Stimulated activated naive CD8-positive, alpha-beta T cell treated with anti-CD3 and anti-CD28 coated beads, Interleukin-15, Interleukin-2, amounts not matched to agents 100 U/mL and 50 U/mL, for 24 hours (primary cell): ENCODE measurements at places on chromosomes 7 and 10.

GRCh38 chr10:100730725-100731406 is 14.5 kb upstream of the PAX2 start:
- DNase-seq, result peak; percentile 59

DNA sequence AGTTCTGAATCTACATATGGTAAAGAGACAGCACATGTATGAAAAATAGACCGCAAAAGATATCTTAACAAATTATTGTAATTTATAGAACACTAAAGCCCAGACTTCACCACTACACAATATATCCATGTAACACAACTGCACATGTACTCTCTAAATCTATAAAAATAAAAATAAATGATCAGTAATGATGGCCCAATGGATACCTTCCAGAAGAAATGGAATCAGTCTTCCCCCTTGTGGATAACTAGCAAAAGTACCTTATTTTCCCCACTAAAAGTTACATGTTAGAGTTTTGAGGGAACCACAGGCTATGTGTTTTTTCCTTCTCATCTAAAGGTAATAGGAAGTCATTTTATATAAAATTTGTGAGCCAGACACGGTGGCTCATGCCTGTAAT is 25.7 kb downstream of the C7orf25 start:
- DNase-seq, result no peak

GRCh38 chr7:95863-96260 is 96.5 kb upstream of the FAM20C start:
- no peak for DNase-seq

- DNase-seq, result no peak
Measured at GRCh38 chr7:118473271-118473670, 248.8 kb downstream of the ANKRD7 start.

DNA sequence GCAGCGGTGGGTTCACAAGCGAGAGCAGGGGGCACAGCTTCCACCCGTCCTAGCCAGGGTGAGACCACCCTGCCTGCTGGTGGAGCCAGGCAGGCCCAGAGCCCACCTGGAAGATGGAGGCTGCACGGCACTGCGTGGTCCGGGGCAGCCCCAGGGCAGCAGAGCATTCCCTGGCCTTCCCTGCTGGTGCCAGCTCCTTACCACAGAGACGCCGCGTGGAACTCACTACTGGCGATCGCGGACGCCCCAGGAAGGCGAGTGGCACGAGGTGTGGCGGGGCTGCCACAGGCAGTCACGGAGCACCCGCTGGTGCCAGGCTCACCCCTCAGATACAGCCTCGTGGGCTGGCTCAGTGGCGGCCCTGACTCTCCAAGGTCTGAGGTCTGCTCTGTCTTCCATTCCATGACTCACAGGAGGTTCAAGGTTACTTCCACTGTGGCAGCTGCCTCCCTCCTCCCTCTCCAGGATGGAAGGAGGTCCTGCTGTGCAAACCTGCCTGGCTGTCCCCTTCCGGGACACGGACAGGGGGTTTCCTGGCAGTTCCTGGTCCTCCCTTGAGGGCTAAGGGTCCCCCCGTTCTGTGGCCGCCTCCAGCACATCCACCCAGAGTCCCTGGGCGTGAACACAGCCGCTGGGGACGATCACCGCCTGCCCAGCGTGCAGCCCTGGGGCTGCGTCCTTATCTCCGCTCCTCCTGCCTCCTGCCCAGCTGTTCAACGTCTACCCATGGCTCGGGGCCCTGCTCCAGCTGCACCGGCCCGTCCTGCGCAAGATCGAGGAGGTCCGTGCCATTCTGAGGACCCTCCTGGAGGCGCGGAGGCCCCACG is 3.1 kb downstream of the CYP2W1 start:
- DNase-seq, result no peak

GRCh38 chr7:94335586-94335985 is 59.1 kb upstream of the COL1A2 start:
- no peak for DNase-seq

DNA sequence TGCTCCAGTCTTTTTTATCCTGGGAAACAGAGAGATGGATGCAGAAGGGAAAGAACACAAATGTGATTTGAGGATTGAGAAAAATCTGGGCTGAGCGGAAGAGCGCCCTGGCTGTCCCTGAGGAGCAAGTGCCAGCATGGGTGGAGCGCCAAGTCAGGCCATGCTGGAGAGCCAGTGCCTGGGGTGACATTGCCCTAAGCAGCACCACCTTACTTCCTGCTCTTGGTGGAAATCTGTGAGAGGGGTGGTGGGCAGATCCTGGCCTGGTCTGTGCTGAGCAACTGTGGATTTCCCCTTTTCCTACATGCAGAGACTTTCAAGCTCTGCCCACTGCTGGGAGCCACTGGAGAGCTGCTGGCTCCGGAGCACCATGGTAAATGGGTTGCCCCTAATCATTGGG is 36.9 kb downstream of the DDIT4 start:
- no peak for DNase-seq

DNA sequence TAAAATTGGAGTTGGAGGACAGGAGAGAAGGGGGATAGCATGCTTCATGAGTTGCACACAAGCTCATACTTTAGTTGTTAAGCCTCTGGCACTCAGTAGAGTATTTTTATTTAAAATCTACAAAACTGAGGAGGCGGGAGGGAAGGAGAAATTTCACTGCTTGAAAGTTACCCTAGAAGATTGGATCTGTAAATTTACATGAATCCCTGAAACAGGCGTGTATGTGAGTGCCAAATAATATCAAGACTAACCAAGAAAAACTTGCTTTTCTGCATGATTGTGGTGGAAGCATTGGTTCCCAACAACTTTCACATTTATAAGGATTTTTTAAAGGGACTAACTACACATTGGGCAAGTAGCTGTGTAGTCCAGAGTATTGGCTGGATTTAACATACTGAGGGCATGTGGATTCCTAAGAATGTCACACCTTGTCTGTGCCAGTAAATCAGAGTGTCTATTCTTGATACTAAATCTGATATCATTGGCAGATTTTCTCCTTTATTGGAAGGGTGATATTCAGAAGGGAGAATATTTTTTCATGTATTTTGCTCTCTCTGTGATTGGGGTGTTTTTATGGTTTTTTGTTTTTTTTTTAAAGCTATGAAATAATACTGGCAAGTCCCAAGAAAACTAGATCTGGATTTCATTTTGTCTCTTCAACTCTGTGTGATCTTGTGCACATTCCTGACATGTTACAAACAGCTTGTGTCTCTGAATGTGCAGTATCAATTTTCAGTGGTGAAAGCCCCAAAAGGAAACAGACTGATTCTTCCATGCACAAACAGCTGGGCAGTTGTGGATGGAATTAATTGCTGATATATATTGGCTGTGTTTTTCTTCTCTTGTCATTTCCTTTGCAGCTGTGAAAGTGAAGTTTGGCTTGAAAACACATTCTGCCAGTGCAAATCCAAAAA is 67.2 kb downstream of the ADD3 start:
- no peak for DNase-seq

- no peak for DNase-seq
Measured at GRCh38 chr7:96167424-96167823, 154.5 kb downstream of the SLC25A13 start.

DNA sequence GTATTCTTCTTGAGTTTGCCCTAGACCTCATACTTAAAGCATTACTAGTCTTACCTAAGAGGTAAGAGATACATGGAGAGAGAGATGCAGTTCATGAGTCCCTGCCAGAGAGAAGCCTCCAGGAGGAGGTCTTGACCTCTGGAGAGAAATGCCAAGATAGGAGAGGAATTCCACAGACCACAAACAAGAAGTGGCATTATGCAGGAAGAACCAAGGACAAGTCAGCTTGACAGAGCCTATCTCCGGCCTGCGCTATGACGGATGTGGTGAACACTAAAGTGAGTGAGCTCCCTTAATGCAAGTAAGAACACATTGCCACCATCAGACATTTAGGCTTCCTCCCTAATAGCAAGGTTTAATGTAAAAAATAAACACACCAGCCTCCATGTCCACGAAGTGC is 27.9 kb upstream of the COL1A2 start:
- no peak for DNase-seq

GRCh38 chr7:35647171-35647574 is 47.8 kb downstream of the HERPUD2 start:
- no peak for DNase-seq

- DNase-seq, result peak; percentile 9
Measured at GRCh38 chr10:19816411-19817230, at the start of gene PLXDC2. PLXDC2 (plus strand) TSS chr10:19816432.

- DNase-seq, result no peak
Measured at GRCh38 chr10:60028081-60028480, 121.7 kb upstream of the CCDC6 start.

DNA sequence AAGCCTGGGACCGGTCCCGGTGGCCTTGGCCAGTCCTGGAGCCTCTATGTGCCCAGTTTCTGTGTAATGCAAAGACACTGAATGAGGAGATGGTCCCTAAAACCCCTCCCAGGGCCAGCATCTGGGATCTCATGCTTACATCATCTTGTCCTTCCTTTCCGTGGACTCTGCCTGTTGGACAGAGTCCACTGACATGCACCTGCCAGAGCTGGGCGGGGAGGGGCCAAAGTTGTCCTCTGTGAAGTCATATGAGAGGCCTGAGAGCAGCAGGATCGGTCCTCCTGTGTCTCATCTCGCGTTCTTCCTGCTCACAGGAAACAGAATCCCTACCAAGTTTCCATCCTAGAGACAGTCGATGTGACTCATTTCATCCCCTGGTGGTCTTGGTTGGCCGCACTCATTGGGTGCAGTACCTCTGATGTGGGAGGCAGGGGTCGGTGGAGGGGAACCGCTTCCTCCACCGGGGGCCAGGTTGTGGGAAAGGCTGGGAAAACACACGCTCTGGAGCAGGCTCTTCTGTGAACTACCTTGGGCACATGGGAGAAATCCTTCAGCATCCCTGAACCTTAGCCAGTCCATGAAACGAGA is 389.6 kb upstream of the PODXL start:
- no peak for DNase-seq

GRCh38 chr7:43904533-43905208 is 1.7 kb downstream of the URGCP start:
- no peak for DNase-seq

- no peak for DNase-seq
Measured at GRCh38 chr10:27912231-27912630, 86.6 kb downstream of the ODAD2 start.

DNA sequence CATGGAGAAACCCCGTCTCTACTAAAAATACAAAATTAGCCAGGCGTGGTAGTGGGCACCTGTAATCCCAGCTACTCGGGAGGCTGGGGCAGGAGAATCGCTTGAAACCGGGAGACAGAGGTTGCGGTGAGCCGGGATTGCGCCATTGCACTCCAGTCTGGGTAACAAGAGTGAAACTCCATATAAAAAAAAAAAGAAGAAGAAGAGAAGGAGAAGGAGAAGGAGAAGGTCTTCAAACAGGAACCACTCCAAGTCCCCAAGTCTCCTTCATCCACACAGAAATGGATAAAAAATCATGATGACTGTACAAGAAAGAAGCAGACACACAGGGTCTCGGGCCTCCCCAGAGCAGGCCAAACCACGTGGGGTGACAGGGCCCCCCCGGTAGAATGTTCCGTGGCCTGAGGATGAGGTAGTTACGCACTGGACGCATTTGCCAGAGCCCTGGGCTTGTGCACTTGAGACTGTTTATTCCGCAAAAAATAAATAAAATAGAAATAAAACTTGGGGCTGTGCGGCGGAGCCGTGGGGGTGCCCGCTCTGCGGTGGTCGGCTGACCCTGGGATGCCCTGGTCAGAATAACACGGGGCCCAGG is 15.8 kb downstream of the VENTX start:
- no peak for DNase-seq

DNA sequence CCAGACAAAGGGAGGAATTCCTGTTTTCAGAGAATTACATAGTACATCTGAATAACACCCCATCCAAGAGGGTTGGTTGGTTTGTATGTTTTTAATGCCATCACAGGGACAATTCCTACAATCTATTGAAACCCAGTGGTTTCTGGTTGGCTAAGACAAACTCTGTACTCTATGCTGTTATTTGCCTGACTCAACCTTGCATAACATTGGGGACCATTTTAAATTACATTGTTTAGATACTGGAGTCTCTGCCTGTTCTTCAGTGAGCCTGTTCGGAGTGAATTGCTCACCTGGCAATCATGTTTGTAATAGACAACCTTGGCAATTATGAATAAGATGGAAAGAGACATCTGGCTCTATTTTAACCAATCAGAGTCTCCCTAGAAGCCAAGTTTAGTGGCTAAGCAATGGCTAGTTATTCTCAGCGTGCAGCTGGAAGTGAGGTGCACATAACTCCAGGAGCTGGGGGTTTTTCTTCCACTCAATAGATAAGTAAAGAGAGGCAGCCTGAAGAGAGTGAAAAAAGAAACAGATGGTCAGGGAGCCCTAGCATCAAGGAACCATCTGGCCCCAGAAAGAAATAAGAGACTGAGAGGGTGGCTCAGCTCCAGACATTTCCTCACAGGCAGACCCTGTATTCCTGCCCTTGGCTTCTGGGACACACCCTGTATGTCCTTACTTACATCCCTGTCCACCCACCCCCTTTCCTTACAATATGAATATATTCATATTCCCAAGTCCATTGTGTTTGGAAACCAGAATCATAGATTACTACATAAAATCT is 21.2 kb upstream of the SLC35G1 start:
- DNase-seq, result no peak

DNA sequence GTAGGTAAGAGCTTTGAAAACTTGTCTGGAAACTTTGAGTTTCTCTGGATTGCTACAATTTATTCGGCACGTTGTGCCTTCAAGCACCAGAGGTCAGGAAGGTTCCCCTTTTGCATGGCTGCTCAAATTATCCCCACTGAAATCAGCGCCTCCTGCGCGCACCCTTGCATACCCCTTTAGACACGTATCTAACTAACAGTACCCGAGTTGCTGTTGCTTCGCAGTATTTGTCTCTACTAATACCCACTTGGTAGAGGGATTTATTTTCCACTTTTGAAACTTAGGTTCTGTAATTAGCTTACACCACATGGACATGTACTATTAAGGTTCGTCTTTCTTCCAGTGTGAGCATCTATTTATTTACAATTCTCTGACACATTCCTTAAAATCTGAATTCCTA is 1.6 kb downstream of the MEOX2 start:
- DNase-seq, result no peak

GRCh38 chr10:70323138-70323696 is 39.4 kb upstream of the NPFFR1 start:
- DNase-seq, result peak; percentile 14

GRCh38 chr7:39845006-39845405 is 105.0 kb upstream of the CDK13 start:
- no peak for DNase-seq

DNA sequence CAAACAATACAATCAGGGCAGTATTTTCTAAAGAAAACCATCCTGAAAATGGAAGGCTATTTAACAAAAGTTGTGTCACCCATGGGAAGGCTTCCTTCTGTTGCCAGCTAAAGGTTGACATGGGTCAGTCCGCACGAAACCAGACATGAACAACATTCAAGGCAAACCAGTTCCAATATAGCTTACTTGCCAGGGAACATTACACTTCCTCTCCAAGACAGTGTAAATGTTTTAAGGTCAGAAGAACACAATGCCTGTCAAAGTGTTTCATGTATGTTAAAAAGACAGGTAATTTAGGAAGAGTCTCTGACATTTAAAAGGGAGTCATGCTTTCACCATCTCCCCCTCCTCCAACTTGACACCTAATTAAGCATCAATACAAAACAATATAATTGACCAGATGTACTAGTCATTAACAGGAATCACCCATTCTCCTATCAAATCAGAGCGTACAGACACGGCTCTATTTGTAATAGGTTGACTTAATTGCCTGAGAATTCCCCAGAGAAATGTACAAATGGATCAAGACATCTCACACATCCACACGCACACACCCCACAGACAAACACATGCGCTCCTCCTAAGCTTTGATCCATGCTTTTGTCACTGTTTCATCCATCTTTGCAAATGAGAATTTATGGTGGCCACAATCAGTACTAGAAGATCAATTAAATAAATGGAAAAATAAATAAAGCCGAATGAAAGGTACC is 69.5 kb downstream of the CACNA2D1 start:
- DNase-seq, result no peak

- DNase-seq, result no peak
Measured at GRCh38 chr7:111356941-111357340, 205.4 kb downstream of the IMMP2L start.
